ENCODE measurements at places on chromosomes 4 and X. TPM values are rescaled to one million over a fixed set of nuclear protein-coding genes. Genes with fewer than 3 reads are reported as not detected.

DNA sequence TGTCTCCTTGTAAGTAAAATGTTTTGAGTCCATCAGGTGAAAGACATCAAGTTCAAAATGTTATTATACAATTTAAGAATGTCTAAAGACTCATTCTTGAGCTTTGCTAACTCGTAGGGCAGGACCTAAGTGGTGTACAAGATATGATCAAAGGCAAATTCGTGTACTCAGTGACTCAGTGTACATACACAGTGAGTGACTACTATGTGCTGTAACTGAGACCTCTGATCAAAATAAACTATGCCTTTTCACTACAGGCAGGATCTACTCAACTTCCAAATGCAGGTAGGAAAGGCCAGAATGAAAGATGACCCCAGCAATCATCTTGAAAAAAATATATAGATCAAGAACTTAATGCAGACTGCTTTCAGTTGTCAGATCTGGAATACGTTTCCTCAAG is 49.9 kb downstream of the ADGRG2 start:
- no peaks in the 10 kb centered on the region for H3K4me1 ChIP-seq
- DNase-seq, result no peak
- no peaks in the 10 kb centered on the region for H3K36me3 ChIP-seq
- no peak overlapping the region for H3K4me3 ChIP-seq
- H3K27me3 ChIP-seq, result no peaks in the 10 kb centered on the region

DNA sequence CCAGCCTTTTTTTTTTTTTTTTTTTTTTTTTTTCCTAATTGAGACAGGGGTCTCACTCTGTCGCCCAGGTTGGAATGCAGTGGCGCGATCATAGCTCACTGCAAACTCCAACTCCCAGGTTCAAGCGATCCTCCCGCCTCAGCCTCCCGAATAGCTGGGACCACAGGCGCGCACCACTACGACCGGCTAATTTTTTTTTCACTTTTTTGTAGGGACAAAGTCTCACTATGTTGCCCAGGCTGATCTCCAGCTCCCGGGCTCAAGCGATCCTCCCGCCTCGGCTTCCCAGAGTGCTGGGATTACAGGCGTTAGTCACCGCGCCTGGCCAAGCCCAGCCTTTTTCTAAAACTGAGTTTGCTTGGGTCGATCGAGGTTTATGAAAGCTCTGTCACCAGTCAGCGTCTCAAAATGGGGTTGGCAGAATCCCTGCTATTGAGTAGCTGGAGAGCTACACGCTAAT is 1.3 kb upstream of the OTUD5 start:
- no peaks in the 10 kb centered on the region for H3K27me3 ChIP-seq
- H3K27ac ChIP-seq, result peak overlapping the region; percentile 90
- no peaks in the 10 kb centered on the region for H3K4me1 ChIP-seq
- no peaks in the 10 kb centered on the region for H3K36me3 ChIP-seq
- peak overlapping the region; percentile 70 for H3K4me3 ChIP-seq
- peak; percentile 82 for DNase-seq

- no peaks in the 10 kb centered on the region for H3K4me1 ChIP-seq
- DNase-seq, result no peak
- H3K36me3 ChIP-seq, result no peaks in the 10 kb centered on the region
- no peaks in the 10 kb centered on the region for H3K27me3 ChIP-seq
Observed at GRCh38 chr4:186813377-186814068, 89.9 kb upstream of the FAT1 start.

Gene ANTXR2
- total RNA-seq, result 235 TPM

Gene SORCS2
- 2.0 TPM for total RNA-seq

Gene SPP1
- 36.1 TPM for total RNA-seq
